ENCODE measurements at places on chromosomes 2 and 18.

DNA sequence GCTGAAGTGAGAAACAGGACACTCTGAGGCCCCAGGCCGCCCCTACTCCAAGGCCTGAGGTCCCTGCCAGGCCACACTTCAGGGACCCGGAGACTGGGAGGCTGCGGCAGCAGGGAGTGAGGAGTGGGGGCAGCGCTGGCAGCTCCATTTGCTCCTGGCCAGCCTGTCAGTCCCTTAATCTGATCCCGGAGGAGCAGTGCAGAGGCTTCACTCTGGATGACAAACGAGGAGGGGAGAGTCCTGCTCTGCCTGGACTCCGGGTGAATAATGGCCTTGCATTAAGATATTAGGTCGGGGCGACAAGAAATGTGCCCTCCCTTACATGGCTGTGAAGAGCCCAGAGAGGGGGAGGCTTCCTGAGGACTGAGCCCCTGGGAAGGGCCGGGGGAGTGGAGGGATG, 14.3 kb upstream of the PRSS56 start:
- DNase-seq: no peak

GRCh38 chr2:64765160-64765805, 111.6 kb upstream of the SERTAD2 start:
- no peak for DNase-seq

GRCh38 chr2:102233132-102233884, 46.5 kb downstream of the IL1RL2 start:
- no peak for DNase-seq

DNA sequence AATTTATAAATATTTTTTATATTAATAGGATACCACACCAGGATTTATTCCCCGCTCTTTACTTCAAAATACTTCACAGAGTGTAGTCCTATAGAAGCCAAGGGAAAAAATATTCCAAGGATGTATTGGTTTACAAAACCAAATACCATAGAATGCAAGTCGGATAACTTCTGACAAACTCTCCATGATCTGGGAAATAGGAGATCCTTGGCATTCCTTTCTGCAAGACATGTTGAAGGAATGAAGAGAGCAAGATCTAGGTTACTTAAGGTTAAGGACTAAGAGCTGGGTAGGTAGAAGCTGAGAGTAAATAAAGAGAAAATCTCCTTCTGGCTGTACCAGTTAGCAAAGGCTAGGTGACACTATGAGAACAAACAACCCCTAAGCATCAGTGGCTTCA, 141.2 kb downstream of the LRATD1 start:
- no peak for DNase-seq

DNA sequence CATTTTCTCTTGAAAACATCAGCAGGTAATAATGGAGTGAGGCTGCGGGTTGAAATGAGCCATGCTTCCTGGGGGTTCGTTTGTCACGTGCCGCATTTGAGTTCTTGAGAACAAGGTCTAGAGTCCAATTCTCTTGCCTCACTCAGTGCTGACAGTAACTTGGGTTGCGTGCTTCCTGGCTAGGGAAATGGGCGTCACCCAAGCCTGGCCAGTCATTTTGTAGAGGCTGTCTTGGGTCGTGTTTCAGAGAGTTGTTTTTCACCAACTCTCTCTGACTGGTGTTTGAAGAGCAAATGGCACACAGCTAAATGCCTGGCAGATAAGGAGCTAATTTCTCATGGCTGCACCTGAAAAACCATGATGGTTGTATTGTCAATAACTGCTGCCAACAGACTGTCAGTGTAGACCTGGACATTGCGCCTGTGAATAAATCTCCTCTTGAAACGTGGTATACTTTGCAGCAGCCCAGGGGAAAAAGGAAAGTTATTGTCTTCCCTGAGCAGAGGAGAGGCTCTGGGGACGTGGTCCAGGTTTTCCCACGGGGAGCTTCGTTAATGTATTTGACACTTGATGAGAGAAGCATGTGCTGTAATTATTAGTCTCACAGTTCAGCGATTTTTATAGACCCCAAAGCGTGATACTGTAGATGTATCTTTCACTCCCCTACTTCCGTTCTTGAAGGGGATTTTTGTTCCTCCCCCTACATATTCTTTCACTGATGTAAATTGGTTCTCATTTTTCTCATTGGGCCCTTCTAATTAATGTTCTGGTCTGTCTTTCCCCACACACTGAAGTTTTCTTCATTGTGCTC, 196.0 kb downstream of the FHOD3 start:
- no peak for DNase-seq

- no peak for DNase-seq
Measured at GRCh38 chr18:74522635-74523548, 11.4 kb upstream of the CNDP1 start.

- no peak for DNase-seq
Measured at GRCh38 chr18:5744659-5745058, 150.7 kb downstream of the TMEM200C start.

DNA sequence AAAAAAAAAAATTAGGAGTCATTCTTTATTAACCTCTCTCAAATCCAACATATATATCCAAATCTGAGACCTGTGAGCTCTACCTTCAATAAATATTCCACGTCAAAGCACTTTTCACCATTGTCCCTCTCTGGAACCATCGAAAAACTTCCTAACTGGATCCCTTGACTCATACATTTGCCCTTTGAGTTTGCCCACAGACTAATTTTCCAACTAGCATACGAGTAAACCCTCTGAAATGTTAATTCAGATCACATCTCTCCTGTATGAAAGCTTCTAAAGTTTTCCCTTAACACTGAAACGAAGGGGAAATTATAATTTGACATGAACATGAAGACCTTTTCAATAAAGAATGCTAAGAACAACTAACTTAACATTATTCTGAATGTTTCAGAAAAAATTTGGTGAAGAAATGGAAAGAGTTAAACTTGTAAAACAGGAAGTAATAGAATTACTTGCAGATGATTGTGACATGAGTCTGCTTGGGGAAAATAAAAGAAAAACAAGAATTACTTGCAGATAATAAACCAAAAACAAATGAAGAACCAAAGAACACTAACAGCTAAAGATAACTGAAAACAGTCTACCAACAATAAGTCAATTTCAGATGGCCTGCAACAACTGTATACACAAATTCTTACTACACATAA, 110.6 kb downstream of the C2orf74 start:
- no peak for DNase-seq

DNA sequence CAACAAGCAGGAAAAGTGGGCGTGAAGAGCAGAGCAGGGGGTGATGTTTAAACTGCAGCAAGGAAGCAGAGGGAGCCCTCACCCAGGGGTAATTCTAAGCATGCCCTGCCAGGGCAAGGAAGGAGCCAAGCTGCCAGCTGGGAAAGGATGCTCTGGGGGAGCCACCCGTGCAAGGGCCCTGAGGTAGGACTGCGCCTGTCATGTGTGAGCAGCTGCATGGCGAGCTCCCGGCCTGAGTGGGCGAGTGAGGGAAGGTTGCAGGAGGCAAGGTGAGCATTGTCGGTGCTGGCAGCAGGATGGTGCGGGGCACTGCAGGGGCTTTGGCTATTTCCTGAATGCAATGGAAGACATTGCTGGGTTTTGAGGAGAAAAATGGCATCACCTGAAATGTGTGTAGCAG, 107.2 kb downstream of the COPS8 start:
- no peak for DNase-seq

- DNase-seq: no peak
Measured at GRCh38 chr2:56169521-56169920, 14.3 kb upstream of the CCDC85A start.

DNA sequence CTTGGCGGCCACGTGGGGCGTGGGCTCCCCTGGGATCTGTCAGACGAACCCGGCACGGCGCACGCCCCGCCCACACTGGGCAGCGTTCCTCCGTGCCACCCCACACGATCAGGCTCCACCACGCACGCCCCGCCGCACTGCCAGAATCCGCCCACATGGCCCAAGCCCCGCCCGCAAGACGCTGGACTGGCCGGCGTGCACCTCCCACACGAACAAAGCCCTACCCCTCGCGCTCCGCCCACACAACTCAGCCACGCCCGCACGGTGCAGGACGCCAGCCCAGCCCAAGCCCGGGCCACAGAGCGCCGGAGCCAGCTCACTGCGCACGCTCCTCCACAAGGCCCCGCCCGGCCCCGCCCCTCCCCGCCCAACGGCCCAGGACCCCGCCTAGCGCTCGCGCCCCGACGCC, 555 bp downstream of the TMEM18 start:
- peak; percentile 94 for DNase-seq

DNA sequence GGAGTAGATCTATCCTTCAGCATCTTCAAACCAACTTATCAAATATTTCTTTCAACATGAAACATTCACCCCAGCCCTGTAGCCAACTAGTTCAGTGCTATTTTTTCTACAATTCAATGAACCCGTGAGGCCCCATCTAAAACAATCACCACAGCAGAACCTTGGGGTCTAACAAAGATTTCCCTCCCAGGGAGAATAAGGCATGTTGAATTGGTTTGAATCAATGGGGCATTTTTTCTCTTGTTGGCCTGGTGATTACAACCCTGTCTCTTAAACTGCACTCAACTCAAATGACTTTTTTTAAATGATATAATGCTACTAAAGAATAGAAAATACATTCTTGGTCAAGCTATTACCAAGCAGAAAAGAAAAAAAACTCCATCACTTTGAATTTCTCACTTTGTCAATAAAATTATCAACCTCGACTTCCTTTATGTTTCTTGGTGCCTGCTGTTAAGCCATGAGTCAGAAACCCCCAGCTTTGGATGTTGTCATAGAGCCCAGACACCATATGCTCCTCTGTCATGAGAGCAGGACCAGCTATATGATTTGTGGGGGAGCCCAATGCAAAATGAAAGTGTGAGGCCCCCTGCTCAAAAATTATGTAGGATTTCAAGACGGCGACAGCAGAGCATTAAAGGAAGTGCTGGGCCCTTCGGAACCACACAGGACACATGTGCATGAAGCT, 282.4 kb downstream of the MEIS1 start:
- no peak for DNase-seq

DNA sequence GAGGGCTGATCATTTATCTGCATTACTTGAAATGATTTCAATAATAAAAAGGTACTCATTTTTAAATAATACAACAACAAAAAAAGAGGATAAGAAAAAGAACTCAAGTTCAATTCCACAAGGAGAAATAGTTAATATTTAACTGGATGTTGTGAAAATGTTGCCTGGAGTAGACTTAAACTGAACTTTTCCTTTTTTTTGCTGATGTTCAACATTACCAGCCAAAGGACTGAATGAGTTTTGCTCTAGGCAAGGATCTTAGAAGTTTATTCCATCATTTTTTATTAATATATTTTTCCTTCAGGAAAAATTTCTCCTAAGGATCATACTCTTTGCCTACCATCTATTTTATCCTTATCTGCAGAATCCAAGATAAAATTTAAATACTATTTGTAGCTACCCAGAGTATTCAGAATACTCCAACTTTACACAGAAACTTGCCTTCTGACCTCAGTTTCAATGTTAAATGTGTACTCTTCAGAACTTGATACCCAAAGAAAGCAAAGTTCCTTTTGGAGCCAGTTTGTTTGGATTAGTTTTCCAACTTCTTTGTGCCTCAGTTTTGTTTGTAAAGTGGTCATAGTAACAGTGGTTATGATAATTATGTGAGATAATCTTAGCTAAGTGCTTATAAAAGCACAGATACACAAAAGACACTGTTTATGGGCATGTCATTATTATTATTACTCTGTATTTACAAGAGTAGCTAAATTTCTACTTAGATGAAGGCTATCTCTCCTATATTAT, 12.8 kb downstream of the CKAP2L start:
- no peak for DNase-seq

GRCh38 chr2:190303647-190304046, 16.0 kb downstream of the HIBCH start:
- no peak for DNase-seq

GRCh38 chr2:239897596-239898235, 127.4 kb downstream of the NDUFA10 start:
- no peak for DNase-seq

GRCh38 chr2:96145036-96145847, at the start of gene DUSP2:
TSS of gene DUSP2 (minus strand) at chr2:96145440. CDS start at chr2:96145354, 86 bp downstream.
- no peak for DNase-seq

GRCh38 chr2:186455613-186456012, 30.4 kb upstream of the ZC3H15 start:
- DNase-seq: no peak

- DNase-seq: no peak
Measured at GRCh38 chr2:135743860-135744259, 2.2 kb downstream of the UBXN4 start.

DNA sequence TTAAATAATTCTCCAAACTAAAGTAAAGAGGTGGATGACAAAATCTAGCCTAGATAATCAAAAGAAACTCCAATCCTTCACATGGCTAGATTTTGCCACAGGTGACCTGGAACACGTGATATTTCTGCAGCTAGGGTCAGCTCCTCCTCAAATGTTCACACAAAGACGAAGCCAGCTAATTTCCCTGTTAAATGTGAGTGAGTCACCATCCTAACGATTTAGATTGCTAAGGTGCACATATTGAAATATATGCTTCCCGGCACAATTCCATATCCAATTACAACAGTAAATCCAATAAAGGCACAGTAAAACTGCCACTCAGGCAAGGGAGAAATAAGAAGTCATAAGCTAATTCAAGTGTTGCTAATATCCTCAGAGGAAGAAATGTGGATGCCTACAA, 28.7 kb downstream of the IKZF2 start:
- no peak for DNase-seq

DNA sequence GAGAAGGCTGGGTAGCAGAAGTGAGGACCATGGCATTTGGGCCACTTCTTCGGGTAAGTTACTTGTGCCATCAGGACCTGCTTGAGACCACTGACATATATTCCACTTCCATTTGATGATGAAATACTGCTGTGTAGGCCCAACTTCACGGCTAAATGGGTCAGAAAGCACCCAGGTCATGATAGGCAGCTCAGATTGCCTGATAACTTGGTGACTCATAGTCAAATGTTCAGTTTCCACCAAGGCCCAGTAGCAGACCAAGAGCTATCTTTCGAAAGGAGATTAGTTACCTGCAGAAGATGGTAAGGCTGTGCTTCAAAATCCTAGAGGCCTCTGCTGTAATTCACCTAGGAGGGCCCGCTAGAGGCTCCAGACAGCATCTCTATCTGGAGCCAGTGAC, 31.8 kb upstream of the MEX3C start:
- no peak for DNase-seq

GRCh38 chr2:113240150-113240914, 38.4 kb downstream of the PAX8 start:
- peak; percentile 89 for DNase-seq

- peak; percentile 20 for DNase-seq
Measured at GRCh38 chr2:7930800-7931635, 750.8 kb upstream of the ID2 start.

DNA sequence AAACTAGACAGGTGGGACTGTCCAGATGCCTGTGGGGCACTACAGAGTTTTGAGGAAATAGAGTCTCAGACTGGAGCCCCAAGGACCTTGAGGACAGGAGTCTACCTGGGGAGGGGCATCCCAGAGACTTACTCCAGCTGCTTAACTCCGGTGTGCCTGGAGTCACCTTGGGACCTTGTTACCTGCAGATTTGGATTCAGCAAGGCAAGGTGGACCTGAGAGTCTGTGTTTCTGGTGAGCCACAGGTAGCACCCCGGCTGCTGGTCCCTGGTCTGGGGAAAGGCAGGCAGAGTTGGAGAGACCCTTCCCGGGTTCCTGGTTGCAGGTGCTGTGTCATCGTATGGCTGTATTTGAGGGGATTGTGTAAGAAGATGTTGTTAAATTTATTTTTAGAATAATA, 102.4 kb downstream of the AGAP1 start:
- no peak for DNase-seq

GRCh38 chr2:240591226-240591625, 4.7 kb downstream of the CAPN10 start:
- DNase-seq: no peak

Data from AG09309 (cell line).